Central memory CD4-positive, alpha-beta T cell (primary cell): ENCODE measurements at places on chromosomes 7 and 10.

- DNase-seq: peak; percentile 9
These were observed 87.3 kb upstream of the KAT6B start for GRCh38 chr10:74738985-74739567.

DNA sequence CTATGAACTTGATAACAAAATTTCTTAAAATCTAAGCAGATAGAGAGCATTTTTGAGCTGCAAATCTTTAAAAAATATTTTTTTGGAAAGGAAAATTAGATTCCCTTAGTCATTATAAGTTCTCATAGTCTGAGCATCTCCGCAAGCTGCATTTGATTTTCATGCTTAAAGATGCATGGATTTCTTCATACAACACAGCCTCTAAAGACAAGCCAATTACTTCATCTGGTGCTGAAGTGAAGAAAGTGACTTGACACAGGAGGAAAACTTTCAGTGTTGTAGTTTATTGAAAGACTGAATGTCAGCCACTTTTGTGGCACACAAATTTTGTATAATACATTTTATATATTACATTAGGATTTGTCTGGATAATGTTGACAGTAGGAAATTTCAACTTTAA, 22.5 kb downstream of the SEMA3D start:
- no peak for DNase-seq

DNA sequence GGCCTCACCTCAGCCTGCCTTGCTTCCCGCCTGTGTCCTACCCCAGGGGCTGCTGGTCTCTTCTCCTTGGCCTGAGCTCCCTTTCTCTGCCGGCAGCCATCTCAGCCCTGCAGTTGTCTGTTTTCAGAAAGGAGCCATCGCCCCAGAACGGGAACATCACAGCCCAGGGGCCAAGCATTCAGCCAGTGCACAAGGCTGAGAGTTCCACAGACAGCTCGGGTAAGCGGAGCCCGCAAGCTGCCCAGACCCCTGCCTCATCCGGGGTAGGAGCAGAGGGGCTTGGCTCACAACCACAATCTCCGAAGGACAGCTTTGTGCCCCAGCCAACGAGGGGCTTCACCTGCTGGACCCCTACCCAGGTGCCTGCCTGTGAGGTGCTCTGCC, 5.3 kb upstream of the DEPP1 start:
- DNase-seq: no peak

- DNase-seq: no peak
These were observed 86.9 kb upstream of the SLC26A5 start for GRCh38 chr7:103532955-103533354.

DNA sequence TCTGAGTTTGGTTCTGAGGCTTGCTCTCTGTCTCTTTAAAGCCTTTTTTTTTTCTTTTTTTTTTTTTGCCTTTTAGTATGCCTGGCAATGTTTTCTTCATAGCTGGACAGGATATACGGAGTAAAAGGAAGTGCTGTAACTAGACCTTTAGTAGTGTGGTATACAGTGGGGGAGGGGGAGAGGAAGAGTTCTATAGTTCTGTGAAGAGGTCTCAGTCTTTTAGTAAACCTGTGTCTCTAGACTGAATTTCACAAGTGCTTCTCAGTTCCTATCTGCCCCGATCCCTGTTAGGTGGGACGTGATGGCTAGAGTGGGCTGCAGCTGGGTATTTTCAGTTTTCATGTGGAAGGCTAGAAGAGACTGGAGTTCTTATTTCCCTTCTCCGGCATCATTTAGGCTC, 3.1 kb upstream of the ABCC2 start:
- no peak for DNase-seq

GRCh38 chr10:119406137-119406536, 136.4 kb downstream of the RGS10 start:
- no peak for DNase-seq

DNA sequence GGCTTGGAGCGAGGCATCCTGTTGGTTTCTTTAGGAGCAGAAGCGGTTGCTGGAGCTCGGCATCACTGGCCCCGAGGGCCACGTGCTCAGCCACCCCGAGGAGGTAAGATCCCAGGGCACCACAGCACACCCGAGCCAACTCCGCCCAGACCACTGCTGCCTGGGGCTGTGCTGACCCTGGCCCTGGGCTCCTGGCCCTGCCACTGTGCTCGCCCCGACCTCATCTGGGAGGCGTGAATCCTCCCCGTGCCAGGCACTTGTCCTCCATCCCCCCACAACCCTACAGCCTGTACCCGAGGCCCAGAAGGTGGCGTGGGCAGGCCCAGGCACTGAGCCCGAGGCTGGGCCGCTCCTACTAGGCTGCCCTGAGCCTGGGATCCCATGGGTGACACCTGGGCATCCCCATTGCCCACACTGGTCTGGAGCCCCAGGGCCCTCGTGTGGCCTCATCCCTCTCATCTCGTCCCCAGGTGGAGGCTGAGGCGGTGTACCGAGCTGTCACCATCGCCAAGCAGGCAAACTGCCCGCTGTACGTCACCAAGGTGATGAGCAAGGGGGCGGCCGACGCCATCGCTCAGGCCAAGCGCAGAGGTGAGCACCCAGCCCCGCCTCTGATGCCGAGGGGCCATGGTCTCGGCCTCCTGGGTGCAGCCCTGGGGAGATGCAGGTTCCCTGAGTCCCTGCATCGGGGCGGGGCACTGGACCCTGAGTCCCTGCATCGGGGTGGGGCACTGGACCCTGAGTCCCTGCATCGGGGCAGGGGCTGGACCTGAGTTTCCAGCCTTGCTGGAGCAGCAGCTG, 11.8 kb downstream of the DPYSL4 start:
- DNase-seq: no peak

DNA sequence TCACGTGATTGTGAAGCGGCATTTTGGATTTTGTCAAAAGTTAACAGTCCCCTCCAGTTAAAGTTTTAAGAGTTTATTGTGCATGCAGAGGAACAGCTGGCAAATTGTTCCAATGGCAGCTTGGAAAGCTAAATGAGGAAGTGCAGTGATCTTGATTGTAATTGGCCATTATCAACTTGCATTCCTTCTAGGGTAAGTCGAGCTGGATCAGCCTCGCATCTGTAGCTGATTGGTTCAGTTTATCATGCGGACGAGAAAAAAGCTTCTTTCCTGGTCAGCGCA, 566 bp downstream of the ZNF789 start:
- DNase-seq: no peak

DNA sequence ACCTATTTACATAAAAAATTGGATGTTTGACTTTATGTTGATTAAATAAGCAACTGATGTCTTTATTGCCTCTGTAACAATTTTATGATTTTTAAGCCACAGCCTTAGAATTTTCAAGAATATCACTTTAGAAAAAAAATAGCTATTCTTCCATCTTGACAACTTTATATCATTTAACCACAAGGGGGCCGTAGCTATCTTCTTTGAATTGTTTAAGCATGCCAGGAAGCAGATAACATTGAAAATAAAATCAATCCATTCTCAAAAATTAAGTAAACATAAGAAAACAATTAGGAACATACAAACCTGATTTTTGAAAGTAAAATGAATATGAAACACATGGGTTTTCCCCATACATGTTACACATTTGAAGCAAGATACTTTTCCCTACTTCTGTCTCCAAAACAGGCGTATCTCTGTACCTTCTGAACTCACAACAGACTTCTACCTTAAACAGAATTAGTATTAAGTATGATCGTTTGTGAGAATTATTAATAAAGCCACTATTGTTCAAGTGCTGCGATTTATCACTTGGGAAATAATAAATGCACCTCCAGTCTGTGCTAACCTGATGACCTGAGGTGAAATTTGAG, 209.0 kb downstream of the CACNA2D1 start:
- DNase-seq: no peak

- DNase-seq: no peak
These were observed 50.2 kb downstream of the GTF2IRD1 start for GRCh38 chr7:74503943-74504342.

DNA sequence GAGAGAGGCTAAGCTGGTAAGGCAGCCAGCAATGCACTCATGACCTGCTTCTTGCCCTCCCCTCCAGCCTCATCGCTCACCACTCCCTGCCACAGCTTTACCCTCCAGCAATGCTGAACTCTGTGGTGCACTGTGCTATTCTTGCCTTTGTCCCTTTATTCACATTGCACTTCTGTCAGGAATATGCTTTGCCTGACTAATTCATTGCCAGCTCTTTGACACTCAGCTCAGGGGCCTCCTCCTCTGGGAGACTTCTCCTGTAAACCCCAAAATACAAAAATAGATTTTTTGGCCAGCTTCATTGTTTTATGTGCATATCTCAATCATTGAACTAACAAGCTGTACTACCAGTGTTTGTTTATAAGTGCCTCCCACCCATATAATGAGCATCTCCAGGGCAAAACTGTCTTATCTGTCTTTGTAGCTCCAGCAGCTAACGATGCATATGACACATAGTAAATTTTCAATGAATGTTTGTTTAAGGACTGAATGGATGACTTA, 8.2 kb downstream of the CNNM1 start:
- DNase-seq: no peak

- no peak for DNase-seq
These were observed 140.9 kb downstream of the AUTS2 start for GRCh38 chr7:69739190-69739589.

- DNase-seq: no peak
These were observed 108.9 kb upstream of the MKLN1 start for GRCh38 chr7:131218727-131219128.

- DNase-seq: no peak
These were observed 66.3 kb downstream of the CHST15 start for GRCh38 chr10:124027031-124027611.

DNA sequence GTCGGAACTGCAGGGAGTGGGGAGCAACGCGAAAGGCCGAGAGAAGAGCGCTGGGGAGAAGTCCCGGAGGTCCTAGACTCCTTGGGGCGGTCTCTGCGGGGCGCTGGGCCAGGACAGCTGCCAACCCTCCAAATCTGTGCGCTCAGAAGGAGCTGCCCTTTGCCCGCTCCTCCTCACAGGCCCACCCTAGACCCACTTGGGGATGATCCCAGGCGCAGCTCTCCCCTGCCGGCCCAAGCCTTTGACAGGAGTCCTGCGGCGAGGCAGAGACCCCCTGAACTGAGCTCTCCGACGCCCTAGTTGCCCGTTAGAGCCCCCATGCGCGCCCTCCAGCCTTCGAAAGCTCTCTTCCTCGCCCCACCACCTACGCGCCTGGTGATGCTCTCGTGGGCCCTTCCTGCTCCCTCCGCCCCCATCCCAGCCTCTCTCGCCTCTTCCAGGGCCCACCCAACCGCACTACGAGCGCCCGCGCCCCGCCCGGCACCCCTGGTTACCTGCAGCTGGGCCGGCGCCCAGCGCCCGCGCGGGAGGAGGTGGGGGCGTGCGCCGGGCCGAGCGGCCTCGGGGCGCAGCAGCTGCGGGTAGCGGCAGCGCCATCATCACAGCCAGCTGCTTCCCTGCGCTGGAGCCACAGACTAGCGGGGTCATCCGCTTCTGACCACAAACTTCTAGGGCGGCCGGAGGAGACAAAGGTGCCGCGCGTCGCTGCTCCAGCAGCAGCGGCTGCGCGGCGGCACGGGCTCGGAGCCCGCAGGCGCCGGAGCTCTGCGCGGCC, 353.4 kb downstream of the DNAJB6 start:
- DNase-seq: no peak

- no peak for DNase-seq
These were observed 312.5 kb downstream of the PPP1R3A start for GRCh38 chr7:113606325-113606724.

GRCh38 chr7:24703296-24703695, 54.0 kb downstream of the GSDME start:
- DNase-seq: no peak

DNA sequence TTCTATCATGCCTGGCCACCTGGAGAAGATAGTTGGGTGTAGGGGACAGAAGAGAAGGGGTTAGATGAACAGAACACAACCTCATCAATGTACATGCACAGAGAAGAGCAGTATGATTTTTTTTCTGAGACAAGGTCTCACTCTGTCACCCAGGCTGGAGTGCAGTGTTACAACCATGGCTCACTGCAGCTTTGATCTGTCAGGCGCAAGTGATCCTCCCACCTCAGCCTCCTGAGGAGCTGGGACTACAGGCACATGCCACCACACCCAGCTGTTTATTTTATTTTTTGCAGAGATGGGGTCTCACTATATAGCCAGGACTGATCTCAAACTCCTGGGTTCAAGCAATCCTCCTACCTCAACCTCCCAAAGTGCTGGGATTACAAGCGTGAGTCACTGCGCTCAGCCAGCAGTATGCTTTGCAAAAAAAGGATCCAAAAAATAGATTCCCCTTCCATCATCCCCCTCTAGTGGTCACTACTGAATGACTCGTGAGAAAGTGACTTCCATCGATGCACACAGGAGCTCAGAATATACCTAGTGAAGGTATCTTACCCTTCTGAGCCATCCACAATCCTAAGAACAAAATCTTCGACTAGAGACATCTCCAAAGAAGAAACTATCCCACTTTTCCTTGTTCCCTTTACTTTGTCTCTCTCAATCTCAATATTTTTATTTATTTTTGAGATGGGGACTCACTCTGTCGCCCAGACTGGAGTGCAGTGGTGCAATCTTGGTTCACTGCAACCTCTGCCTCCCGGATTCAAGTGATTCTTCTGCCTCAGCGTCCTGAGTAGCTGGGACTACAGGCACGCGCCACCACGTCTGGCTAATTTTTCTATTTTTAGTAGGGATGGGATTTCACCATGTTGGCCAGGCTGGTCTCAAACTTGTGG, 21.0 kb downstream of the ZCWPW1 start:
- DNase-seq: peak; percentile 49

GRCh38 chr10:10901906-10902305, 115.8 kb upstream of the CELF2 start:
- DNase-seq: no peak

GRCh38 chr10:118241229-118242137, 100.6 kb downstream of the FAM204A start:
- peak; percentile 29 for DNase-seq

DNA sequence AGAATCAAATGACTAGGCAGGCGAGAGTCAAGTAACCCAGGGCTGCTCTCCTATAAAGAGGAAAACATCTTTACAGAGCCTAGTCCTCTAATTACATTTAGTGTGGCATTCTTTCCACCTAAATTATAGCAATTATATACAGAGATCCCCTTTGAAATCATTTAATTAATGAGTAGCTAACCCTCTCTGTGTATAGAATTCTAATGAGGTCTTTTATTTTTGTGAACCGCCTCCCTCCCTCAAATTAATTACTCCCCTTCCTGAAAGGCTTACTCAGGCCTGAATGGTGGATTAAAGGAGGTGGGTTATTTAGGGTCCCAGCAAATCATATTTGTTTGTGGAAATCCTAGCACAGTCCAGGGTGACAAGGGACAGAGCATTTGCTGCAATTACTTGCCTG, 551.8 kb downstream of the SORCS3 start:
- DNase-seq: no peak

DNA sequence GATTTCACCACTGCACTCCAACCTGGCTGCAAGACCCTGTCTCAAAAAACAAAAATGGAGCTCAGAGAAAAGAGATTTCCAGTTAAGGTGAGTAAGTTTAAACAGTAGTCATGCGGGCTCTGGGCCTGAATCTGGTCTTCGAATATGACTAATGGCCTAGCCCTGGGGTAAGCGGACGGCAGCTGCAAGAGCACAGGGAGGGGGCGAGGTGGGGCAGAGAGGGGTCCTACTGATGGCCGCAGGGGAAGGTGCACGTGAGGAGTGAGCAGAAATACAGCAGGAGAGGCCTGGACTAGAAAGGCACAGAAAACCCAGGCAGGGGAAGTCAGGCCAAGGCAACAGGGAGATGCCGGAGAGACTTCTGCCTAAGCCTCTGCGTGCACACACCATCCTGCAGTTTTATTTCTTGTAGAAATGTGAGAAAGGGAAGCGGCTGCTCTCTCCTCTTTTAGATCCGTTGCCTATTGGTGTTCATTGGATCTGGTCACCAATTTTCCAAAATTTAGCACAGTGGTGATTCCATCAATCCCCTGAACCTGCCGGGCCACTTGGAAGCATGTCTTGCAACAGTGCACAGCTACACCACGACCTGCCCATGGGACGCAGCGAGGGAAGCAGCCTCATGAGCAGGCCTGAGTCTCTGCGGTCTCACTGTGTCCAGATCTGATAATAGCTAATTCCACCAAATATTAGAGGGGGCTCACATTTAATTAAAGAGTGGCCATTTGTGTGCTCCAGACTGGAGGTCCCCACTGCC, 139.0 kb downstream of the PAXIP1 start:
- no peak for DNase-seq
